Fibroblast of skin of scalp (primary cell): ENCODE measurements at places on chromosomes 1 and 21.
A peak's percentile ranks its signal among the peaks of the same experiment; 100 is the strongest.

GRCh38 chr1:46300673-46301405, 2.6 kb downstream of the LRRC41 start:
- DNase-seq = peak; percentile 27

- DNase-seq = no peak
Observed at GRCh38 chr1:246008363-246008831, 498.7 kb downstream of the SMYD3 start.

DNA sequence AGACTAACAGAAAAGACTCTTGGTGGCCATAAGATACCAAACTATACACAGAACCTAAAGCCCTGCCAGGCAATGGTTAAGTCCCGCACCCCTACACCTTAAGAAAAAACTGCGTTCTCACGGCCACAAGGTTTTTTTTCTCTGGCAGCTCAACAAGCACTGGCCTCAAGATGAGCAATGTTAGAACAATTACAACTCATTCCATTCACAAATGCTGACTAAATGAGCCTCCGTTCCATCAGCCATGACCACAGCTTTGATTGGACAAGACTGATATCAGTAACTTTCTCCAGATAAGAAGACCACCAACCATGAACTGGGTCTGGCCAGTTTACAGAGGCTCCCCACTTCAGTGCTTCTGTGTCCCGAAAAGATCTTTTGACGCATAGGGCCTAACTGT, 31.9 kb downstream of the SEC16B start:
- peak; percentile 35 for DNase-seq

GRCh38 chr1:51305371-51305823, 25.0 kb downstream of the TTC39A start:
- no peak for DNase-seq

DNA sequence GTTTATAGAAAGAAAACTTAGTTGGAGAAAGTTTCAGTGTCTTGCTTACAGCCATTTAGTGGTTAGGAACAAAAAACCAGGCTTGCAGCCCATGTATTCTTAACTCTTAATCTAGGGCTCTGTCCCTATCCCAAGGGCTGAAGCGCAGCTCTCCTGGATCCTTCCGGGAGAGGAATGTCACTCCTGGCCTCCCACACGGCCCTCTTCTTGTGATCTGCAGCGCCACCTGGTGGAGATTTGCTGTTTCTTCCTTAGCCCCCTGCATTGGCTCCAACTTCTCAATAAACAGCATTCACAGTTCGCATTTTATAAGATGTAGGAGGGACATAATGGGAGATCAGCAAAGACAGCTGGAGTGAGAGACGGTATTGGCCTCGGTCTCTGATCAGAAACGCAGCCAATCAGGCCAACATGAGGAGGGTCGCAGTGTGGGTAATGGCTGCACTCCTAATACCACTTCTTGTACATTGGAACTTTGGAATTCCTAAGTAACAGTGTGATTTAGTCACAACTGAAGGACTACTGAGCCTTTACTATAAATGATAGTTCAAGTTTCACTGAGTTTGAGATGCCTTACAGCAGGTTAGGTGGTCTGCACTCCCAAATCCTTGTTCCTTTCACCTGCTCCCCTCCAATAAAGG, 283.4 kb downstream of the ASTN1 start:
- DNase-seq = peak; percentile 77

DNA sequence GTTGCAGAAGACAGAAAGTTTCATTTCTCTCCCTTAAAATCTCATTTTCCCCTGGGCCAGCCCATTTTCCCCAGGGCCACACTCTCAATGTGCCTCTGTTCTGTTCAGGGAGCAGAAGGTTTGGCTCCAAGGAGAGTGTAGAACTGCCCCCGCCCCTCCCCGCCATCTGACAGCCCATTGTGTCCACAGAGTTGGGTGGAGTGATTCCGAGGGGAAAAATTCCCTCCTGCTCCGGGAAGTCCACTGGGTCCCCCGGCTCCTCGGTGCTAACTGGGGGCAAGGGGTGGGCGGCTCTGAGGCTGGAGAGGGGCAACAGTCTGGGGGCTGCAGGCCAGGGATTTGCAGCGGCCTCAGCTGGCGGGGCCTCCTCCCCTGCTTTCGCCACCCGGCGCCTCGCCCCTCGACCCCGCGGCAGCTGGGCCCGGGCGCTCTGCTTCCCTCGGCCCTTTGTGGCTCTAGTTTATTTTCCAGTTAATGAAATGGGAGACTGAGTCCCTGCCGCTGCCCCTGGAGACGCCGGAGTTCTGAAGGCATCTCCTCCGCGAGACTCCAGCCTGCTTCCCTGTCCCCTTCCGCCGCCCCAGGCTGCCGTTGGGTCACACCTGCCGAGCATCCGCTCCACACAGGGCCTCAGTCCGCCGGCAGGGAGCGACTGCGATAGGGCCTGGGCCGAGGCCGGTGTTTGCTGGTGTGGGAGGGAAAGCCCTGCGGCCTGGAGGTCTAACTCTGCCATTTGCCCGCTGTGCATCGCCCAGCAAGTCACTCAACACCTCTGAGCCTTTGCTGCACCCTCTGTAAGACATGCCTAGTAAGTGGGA, 14.7 kb upstream of the KIRREL1 start:
- DNase-seq = no peak

DNA sequence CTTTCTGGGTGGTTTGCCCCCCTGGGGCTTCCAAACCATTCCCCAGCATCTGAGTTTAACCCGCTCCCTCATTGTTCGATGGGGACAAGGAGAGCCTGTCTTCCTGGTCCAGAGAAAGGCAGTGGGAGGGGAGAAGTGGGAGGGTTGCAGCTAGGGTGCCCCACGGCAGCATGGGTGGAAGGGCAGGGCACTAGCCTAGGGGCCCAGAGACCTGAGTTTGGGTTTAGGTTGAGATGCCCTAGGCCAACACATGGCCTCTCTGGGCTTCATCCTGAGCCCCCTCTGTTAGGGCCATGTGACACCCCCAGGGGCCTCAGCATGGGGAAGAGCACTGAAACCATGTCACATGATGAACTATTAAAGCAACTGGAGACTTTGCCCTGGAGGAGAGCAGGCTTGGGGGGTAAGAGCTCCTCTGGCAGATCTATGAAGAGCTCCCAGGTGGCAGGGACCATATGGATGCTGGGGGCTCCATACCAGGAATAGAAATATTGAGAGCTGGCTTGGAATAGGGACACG, 9.7 kb upstream of the RUNX3 start:
- no peak for DNase-seq

- no peak for DNase-seq
Observed at GRCh38 chr1:63261736-63262458, 60.5 kb upstream of the FOXD3 start.

DNA sequence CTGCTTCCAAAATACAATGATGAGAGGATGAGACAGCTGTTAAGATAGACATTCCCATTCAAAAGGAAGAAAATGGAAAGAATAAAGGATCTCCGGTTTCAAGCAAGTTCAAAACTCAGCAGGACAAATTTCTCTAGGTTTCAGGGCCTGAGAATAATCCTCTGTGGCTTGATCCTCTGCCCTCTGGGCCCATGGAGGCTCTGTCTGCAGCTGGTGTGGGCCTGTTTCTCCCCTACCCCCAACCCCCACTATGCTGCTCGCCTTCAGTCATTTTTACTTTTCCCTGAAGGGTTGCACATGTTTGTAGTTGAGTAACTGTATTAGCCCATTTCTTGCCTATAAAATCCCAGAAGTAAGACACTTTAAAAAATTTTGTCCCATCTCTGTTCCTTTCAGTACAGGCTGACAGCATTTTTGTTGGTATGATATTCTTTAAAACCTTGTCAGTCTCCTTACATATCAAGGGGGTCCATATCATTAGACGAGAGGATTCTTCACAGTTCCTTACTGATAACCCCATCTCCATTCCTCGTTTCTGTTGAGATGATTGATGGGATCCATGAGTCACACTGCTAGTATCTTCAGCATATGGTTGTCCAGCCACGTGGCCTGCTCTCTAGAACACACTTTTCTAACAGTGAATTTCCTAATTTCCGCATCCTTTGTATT, 10.5 kb downstream of the ZMYM4 start:
- peak; percentile 9 for DNase-seq

- peak; percentile 58 for DNase-seq
Observed at GRCh38 chr1:89454845-89455521, 69.6 kb upstream of the LRRC8B start.

- no peak for DNase-seq
Observed at GRCh38 chr1:29473161-29473855, 237.0 kb downstream of the PTPRU start.

DNA sequence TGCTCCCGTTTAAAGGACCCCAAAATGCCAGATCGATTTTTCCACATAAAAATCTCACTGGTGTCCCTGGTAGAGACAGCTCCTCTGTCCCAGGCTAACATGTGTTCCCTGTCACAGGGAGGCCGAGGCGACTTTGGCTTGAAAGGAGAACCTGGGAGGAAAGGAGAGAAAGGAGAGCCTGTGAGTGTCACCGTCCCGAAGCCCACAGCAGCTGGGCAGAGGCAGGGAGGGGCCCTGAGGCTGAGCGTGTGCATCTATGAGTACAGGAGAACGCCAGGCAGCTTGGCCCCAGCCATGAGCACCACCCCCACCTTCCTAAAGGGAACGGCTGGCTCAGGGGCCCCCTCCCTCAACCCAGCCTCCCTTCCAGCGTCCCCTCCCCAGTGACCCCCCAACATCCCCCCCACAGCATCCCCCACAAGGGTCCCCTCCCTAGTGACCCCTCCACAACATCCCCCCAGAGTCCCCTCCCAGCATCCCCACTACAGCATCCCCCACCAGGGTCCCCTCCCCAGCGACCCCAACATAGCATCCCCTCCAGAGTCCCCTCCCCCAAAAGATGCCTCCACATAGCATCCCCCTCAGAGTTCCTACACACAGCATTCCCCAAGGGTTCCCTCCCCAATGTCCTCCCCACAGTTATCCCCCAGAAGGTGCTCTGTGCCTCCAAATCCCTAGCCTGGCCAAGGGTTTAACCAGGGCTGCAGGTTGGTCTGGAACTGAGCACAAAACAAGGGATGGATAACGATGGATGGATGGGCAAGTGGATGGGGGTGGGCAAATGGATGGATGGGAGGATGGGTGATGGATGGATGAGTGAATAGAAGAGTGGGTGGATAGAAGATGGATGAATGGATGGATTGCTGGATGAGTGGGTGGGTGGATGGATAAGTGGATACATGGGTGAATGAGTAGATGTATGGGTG, 25.1 kb downstream of the COL6A2 start:
- DNase-seq = no peak

DNA sequence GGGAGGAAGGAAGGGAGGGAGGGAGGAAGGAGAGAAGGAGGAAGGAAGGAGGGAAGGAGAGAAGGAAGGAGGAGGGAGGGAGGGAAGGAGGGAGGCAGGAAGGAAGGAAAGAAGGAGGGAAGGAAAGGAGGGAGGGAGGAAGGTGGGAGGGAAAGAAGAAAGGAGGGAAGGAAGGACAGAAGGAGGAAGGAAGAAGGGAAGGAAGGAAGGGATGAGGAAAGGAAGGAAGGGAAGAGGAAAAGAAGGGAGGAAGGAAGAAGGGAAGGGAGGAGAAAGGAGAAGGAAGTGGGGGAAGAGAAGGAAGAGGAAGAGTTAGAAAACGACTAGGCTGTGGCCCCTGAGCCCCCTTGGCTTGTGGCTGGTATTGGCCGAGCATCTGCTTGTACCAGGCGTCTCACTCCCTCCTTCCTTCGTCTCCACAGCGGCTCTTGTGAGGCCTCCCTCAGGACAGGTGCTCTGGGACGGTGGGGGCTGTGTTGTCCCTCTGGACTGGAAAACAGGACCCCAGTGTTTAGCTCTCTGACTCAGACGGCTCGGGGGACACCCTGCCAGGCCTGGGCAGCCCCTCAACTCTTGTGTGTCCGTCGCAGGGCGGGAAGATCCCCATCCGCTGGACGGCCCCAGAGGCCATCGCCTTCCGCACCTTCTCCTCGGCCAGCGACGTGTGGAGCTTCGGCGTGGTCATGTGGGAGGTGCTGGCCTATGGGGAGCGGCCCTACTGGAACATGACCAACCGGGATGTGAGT, 36.2 kb upstream of the C1QA start:
- DNase-seq = no peak

DNA sequence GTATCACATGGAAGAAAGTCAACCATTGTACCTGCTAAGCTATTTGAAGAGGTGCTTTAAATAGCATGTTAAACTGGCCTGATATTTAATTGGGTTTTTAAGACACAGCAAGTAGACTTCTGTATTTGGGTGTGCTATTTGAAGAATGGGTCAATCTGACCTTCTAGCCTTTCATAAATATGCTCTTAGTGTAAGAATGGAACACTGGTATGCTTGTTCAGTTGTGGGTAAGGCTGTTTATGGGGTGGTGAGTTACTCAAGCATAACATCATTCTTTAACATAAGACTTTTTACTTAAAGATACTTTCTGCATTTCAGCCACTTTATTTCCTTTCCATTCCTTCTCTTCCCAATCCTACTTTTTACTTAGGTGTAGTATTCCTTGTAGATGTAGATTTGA, 21.4 kb downstream of the AHCYL1 start:
- DNase-seq = peak; percentile 41

DNA sequence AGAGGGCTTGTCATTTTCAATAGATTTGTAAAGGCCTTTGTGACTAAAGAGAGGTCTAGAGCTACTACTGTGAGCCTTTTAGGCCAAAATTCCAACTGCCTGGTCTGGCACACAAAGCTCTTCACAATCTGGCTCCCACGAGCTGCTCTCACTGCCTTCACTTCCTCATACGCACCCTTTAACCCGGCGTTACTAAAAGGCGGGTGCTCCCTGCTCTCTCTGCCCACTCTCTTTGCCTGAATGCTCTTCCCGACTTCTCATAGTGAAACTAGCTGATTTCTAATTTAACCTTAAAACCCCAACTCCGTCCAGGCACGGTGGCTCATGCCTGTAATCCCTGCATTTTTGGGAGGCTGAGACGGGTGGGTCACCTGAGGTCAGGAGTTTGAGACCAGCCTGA, 14.2 kb downstream of the BSDC1 start:
- DNase-seq = no peak

GRCh38 chr1:187476671-187477070, 647.9 kb downstream of the PLA2G4A start:
- DNase-seq = no peak

- no peak for DNase-seq
Observed at GRCh38 chr1:230392536-230392909, 33.6 kb downstream of the PGBD5 start.

- DNase-seq = peak; percentile 66
Observed at GRCh38 chr1:43484367-43484766, 30.6 kb upstream of the HYI start.

DNA sequence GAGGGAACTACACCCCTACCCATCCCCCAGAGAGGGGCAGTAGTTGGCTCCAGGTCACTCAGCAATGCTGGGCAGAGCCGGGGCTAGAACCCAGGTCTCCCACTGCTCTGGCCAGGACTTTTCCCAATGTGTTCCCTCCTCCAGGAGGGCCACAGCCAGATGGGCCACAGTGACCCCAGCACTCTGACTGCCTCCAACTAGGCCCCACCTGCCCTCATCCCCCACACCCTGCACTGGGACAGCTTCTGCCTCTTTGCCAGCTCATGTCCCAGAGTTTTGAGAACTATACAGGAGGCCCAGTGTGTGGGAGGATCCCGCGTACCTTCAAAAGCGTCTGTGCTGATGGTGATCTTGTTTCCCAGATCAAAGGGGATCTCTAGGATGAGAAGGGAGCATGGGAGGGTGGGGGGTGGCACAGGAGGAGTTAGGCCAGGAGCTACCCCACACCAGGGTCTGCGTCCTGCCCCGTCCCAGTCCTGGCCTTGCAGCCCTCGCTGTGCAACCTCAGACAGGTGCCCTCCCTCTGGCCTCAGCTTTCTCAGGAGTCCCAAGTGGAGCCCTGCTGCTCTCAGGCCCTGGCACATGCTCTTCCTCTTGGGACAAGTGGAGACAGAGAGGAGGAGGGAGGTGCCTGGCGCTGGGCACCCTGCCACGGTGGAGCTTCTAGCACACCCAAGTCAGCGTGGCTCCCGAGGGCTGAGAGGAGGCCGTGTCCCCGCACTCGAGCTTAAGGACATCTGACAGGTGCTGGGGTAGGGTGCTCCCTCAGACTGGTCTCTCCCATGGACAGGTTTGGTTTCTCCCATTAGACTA, 22.0 kb downstream of the MYOM3 start:
- DNase-seq = no peak
